ENCODE measurements at places on chromosomes 3 and 15.

- no peak for DNase-seq
Observed at GRCh38 chr3:132311841-132312240, 5.4 kb upstream of the ACP3 start.

DNA sequence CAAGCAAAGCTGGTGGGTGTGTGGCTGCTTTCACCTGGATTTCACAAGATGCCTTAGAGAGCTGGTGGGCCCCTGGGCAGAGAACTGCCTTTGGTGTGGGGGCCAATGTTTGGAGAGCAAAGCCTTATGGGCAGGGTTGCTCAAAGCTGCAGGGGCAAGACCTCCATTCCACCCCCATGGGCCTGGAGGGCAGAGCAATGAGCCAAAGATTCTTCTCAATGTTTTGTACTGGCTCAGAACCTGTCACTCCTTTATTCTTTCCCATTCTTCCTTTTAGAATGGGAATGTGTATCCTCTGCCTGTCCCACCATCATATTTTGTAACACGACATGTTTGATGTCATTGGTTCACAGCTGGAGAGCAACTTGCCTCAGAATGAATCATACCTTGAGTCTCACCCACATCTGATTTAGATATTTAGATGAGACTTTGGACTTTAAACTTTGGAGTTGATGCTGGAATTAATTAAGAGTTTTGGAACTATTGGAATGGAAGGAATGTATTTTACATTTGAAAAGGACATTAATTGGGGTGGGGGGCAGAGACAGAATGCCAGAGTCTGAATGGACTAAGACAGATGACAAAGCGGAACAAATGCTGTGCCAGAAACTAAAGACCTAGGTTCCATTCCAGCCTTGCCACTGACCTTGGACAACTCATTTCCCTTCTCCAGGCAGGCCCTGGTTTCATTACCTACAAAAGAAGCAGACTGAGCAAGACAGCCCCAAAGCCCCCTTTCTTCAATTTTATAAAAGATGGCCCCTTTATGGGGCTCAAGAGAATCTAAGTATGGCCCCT lies 72.9 kb downstream of the DAPK2 start:
- DNase-seq, result peak; percentile 16

GRCh38 chr3:171013822-171014748 lies 12.4 kb downstream of the SLC2A2 start:
- no peak for DNase-seq

DNA sequence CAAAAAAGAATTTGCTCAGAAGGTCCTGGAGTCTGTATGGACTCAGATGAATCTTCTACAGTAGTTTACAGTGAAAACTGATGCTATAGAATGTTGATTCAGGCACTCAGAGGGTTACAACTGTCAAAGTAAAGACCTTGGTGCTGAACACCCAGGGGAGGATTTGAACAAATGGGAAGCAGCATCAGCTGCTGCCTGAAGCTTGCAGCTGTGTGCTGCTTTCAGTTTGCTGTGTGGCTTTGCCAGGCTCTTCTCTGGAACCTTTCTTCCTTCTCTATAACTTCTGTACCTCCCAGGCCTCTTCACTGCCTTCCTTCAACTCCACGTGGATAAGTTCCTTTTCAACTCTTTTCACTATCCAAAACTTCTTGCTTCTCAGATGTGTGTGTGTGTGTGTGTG lies 214.2 kb downstream of the GRM7 start:
- no peak for DNase-seq

DNA sequence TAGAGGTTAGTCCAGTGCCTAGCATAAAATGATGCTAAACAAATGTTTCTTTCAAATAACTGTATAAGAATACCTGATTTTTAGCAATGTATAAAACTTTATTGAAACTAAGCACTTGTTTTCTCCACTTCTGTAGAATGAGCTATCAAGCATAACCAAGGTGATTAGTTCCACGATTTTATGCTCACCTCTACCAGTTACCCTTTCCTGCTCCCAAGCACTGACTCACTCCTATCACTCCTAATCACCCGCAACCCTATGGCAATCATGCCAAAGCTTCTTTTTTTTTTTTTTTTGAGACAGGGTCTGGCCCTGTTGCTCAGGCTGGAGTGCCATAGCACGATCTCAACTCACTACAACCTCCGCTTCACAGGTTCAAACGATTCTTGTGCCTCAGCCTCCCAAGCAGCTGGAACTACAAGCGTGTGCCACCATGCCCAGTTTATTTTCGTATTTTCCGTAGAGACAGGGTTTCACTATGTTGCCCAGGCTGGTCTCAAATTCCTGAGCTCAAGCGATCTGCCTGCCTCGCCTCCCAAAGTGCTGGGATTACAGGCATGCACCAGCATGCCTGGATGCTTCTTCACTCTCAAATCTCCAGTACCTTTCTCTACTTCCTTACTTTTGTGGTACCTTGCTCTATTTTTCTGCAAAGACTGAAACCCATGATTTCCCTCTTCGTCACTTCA lies 3.9 kb downstream of the HSPBAP1 start:
- no peak for DNase-seq

GRCh38 chr15:93300796-93301195 lies 211.8 kb upstream of the RGMA start:
- no peak for DNase-seq

GRCh38 chr15:85276508-85276907 lies 103.9 kb upstream of the AKAP13 start:
- DNase-seq, result no peak

DNA sequence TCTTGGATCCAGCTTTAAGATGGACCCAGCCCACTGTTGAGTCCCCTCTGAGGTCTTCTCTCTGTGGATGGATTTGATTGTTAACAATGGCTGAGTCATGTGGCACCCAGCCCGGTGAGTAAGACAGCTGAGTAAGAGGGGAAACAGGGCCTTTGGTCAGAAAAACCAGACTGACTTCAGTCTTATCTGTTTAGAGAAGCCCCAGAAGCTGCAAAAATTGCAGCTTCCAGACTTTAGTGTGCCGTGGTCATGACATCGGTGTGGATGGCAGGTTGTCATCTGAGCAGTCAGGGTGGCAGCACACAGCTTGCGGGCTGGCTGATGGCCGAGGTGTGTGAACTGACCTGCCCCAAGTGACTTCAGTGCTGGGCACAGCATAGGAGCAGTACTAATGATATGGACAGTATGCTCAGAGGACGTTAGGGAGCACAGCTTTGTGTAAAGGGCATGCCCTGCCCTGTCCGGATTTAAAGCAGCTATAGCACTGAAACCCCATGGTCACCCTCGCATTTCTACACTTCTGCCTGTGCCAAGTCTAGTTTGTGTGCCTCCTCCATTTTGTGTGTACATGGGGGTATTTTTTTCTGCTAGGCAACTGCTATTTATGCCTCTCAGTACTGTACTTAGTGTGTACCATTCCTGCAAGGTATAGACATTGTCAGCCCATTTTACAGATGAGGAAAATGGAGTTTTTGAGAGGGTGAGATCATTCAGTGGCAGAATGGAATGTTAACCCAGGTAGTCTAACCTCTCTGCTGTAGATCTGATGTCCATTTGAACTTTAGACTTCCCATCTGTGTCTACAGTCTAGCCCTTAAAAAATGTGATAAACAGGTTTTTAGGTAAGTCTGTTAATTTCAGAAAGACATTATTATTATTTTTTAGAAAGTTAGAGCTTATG lies 44.4 kb downstream of the FLNB start:
- DNase-seq, result peak; percentile 92

- DNase-seq, result no peak
Observed at GRCh38 chr15:98715401-98715800, 67.1 kb downstream of the IGF1R start.

DNA sequence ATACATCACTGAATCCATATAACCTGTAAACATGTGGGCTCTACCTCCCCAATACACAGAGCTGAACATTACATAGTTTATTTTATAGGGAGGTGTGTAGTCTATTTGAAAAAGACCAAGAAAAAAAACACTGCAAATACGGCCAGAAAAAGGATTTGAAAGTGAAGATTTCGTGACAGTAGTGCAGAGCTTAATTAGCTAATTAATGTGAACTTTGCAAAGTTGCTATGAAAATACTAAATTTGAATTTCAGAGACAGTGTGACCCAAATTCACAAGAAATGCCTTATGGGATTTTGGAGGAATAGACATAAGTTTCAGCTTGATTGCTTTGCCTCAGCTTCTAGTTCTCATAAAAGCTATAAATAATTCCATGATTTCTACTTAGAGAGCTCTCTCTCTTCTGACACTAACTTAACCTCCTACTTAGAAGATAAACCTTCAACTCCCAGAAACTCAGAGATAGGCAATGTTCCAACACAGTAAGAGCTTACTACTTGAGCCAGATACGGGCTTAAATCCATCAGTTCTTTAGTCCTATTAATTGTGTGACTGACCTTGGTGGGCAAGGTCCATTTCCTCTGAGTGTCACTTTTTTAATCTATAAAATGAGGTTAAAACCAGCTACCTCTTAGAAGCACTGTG lies 87.3 kb upstream of the THBS1 start:
- DNase-seq, result no peak

GRCh38 chr3:51075221-51075775 lies 309.8 kb upstream of the MANF start:
- DNase-seq, result no peak

- no peak for DNase-seq
Observed at GRCh38 chr3:121924734-121925133, 30.5 kb downstream of the SLC15A2 start.

- no peak for DNase-seq
Observed at GRCh38 chr15:75597667-75598341, 18.7 kb upstream of the PTPN9 start.

DNA sequence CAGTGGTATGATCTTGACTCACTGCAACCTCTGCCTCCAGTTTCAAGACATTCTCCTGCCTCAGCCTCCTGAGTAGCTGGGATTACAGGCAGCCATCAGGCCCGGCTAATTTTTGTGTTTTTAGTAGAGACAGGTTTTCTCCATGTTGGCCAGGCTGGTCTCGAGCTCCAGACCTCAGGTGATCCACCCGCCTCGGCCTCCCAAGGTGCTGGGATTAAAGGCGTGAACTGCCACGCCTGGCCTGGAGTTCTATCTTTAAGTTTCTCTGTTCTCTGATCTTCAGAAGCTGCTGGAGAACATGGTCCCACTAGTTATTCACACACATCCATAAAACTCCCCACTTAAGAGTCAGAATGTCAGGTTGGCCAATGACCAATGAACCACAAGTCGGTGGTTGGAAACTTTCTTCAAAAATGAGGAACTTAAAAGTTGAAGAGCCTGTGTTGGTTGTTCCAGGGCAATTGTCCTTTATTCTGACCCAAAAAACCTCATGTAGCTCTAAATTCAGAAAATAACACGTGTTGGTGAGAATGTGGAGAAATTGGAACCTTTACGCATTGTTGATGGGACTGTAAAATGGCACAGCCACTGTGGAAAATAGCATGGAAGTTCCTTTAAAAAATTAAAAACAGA lies 55.9 kb upstream of the PIK3CB start:
- DNase-seq, result no peak

DNA sequence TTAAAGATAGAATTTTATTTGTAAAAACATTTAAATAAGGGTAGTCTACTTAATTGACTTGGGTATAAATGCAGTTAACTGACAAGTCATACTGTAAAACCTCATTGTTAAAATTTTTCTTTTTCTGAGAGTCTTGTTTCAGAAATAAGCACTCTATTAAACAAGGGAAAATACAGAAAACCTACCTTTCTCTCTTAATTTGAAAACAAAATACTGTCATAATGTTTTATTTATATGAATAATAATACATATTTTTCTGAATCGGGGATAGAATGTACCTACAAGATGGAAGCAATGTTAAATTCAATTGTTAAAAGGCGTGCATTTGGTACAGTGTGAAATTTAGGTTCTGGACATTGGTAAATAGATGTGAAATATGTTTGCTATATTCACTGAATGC lies 17.8 kb downstream of the ZIC1 start:
- DNase-seq, result no peak

DNA sequence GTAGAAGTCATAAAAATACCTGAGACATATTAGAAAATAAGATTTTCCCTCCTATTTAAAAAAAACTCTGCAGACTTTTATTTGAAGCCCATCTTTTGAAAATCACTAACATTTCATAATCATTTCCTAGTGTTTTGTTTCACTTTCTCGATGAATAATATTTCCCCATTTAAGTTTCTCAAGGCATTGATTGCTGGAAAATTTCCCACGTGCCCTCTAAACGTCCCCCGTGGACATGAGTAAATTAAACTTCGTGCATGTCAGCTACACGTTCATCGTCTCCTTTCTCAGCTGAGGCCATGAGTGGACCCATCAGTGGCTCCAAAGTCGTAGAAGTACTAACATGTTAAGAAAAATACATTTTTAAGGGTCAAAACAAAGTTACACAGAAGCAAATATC lies 2.0 kb upstream of the TM2D3 start:
- DNase-seq, result no peak

- no peak for DNase-seq
Observed at GRCh38 chr15:58705105-58705504, 44.4 kb downstream of the ADAM10 start.
